ENCODE measurements at places on chromosomes 1 and 21. TPM values are rescaled to one million over a fixed set of nuclear protein-coding genes. Genes with fewer than 3 reads are reported as not detected.

NBPF19 gene
- total RNA-seq = 7.6 TPM

COL8A2 gene
- total RNA-seq = 0.11 TPM

KRTAP13-2 gene
- not detected for total RNA-seq

FAM72B gene
- total RNA-seq = 1.0 TPM

SV2A gene
- 21.9 TPM for total RNA-seq

DFFB gene
- total RNA-seq = 9.7 TPM

PBXIP1 gene
- total RNA-seq = 155 TPM

TMEM81 gene
- 2.1 TPM for total RNA-seq

Measured in cardiac muscle cell (in vitro differentiated cells and primary cell).